HT1080 (cell line): ENCODE measurements at places on chromosomes 16 and 17. TPM values are rescaled to one million over a fixed set of nuclear protein-coding genes. Genes with fewer than 3 reads are reported as not detected.

DNA sequence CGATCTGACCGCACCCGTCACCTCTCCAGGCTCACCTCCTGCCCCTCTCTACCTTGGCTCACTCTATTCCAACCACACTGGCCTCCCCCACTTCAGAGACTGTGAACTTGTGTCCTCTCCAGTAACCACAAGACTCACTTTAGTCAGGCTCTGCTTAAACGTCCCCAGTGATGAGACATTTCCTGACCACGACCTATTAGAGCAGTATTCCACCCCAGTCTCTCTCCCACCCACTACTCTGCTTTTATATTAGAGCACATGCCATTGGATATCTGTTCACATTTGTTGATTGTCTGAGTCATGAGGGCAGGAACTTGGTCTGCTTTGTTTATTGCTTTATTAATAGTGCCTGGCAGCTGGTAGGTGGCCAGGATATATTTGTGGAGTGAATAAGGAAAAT is 20.1 kb downstream of the COX11 start:
- peak; percentile 98 for DNase-seq

DNA sequence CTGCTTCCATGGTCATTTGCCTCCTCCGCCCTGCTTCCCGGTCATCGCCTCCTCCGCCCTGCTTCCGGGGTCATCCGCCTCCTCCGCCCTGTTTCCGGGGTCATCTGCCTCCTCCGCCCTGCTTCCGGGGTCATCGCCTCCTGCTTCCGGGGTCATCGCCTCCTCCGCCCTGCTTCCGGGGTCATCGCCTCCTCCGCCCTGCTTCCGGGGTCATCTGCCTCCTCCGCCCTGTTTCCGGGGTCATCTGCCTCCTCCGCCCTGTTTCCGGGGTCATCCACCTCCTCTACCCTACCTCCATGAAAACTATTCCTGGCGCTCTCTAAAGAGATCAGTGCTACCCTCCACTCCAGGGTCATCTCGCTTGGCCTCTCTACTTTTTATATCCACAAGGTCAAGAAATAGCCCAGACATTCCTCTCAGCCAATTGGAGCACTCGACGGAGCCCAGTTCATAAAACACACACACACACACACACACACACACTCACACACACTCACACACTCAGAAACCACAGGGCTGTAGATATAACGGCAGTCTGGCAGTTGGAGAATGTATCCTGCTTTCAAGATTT is 44.8 kb downstream of the TRARG1 start:
- no peak for DNase-seq

- DNase-seq: peak; percentile 67
Observed at GRCh38 chr16:53872248-53873221, 168.6 kb downstream of the FTO start.

GRCh38 chr17:63124536-63124935 is 158.5 kb downstream of the TANC2 start:
- DNase-seq: no peak

DNA sequence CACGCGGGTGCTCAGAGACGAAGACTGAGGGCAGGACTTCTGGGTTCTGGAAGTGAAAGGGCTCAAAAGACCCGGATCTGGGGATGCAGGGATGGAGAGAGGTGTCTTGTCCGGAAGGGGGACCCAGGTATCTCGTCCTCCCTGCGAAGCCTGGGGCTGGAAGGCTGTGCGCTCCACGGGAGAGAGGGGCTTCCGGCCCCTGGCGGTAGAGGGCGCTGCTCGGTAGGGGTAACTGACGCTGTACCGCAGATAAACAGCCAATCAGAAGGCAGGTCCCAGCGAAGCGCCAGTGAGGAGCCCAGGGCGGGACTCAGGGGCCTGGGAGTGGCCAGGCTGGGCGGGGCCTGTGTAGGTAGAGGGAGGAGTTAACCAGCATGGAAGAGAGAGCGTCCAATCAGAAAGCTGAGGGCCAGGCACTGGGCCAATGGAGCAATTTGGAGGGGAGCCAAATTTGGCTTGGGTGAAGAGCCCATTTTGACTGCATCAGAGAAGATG is 804 bp downstream of the TGFB1I1 start:
- peak; percentile 90 for DNase-seq

GRCh38 chr16:80092681-80093080 is 448.1 kb upstream of the DYNLRB2 start:
- DNase-seq: no peak

DNA sequence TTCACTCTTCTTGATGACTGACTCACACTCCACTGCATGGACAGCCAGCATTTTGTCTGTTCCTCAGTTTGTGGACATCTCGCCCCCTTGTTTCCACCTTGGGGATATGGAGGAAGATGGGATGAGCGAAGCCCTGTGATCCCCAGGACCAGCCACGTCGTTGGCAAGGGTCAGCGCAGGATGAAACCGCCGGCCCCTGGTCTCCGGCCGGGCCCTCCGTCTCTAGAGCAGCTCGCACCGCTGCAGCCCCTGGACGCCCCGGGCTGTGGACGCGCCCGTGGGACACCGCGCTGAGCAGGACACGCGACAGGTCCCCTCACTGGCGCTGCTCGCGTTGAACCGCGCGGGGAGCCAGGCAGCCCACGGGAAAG is 604 bp upstream of the ZC3H18 start:
- DNase-seq: no peak

GRCh38 chr16:88343271-88343791 is 39.4 kb upstream of the ZNF469 start:
- no peak for DNase-seq

- no peak for DNase-seq
Observed at GRCh38 chr17:33120103-33120502, 128.5 kb downstream of the SPACA3 start.

- DNase-seq: no peak
Observed at GRCh38 chr17:80781807-80782277, 209.8 kb upstream of the CHMP6 start.

- DNase-seq: no peak
Observed at GRCh38 chr16:50526796-50527195, 21.4 kb upstream of the NKD1 start.

GRCh38 chr17:61131585-61131984 is 268.1 kb upstream of the TBX2 start:
- no peak for DNase-seq

DNA sequence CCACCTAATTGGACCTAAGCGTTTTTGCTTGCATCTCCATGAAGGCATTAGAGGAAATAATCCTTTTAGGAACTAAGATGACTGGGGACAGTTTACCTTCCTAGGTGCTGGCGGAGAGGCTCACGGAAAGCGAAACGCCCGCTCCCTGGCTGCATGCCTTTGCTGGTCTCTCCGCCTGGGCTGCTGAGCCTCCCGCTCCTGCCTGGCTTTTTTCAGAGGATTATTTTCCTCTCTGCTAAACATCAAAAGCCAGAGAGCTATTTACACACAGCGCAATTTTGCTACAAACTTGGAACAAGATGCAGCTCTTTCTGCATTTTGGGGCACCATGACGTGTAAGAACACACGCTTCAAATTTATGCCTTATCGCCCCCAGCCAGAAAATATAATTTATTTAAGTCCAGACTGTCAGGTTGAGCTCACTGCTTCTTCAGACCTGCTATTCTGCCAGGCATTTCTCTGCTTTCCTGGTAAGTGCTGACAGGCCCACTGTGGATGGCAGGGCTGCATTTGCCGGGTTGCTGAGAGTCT is 124.4 kb downstream of the SPACA3 start:
- no peak for DNase-seq

DNA sequence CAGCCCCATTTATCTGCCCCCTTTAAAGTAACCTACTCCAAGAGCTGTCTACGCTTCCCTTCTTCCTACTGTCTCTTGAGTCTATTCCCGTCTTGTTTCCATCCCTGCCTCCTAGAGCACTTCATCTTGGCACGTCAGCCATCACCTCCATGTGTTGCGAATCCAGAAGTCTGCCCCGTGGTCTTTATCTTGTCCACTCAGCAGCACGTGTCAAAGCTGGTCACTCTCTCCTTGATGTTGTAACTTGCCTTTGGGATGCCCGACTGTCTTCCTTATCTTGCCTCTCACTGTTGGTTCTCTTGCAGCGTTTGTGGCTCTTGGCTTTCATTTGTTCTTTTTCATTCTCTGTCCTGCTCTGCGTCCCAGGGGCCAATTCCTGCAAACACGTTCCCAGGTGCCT is 99.4 kb downstream of the PLCG2 start:
- no peak for DNase-seq

GRCh38 chr16:54355251-54355650 is 68.7 kb upstream of the IRX3 start:
- peak; percentile 68 for DNase-seq

- DNase-seq: peak; percentile 75
Observed at GRCh38 chr16:55470533-55471371, 8.2 kb upstream of the MMP2 start.

DNA sequence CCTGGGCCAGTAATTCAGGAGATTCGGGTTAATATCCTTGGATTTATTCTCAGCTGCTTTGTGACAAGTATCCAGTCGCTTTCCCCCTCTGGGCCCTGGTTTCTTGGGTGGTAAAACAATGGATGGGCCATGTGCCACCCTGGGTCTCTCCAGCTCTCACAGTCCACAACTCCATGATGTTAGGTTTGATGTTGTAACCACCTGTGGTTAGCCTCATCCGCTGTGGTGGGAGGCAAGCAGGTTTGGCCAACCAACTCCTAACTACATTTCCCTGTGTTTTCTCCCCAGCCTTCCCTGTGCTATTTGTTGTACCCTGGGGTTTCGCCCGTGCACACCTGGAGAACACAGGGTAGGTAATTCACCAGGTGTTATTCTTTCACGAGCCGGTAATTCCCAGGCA is 35.1 kb downstream of the GLP2R start:
- DNase-seq: peak; percentile 24

The NEUROD2 gene
- not detected in 2 replicates for total RNA-seq

The FOXC2 gene
- total RNA-seq: 1.1 and 1.5 TPM in 2 replicates

The DNAI2 gene
- total RNA-seq: not detected in 2 replicates

The ARL4D gene
- 5.7 and 8.9 TPM in 2 replicates for total RNA-seq

The ITPRIPL2 gene
- total RNA-seq: 22.0 and 29.0 TPM in 2 replicates

The MSLN gene
- 0.23 TPM in 1 of 2 replicates, not detected in the other for total RNA-seq

The USH1G gene
- not detected in 2 replicates for total RNA-seq

The KRTAP4-4 gene
- total RNA-seq: not detected in 2 replicates

The RRAD gene
- total RNA-seq: 0.13 TPM in 1 of 2 replicates, not detected in the other

The ACLY gene
- 205 and 226 TPM in 2 replicates for total RNA-seq
